ENCODE measurements at places on chromosomes 2 and 18.

DNA sequence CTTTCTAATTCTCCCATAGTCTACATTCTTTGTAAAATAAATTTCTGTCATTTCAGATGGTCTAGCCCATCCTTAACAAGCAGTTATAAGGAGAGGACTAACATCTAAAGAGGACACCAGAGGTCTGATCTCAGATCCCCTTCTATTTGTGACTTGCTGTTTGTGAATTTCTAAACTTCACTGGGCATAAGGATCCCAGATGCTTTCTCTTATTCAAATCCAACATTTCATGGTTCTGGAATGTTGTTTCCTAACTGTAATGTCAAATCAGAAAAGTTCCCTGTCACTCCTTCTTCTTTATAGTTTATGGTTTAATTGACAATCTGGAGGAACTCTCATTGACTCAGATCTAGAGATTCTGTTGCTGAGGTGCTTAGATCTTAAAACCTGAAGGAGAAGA is 430.2 kb downstream of the MEIS1 start:
- DNase-seq, result no peak

DNA sequence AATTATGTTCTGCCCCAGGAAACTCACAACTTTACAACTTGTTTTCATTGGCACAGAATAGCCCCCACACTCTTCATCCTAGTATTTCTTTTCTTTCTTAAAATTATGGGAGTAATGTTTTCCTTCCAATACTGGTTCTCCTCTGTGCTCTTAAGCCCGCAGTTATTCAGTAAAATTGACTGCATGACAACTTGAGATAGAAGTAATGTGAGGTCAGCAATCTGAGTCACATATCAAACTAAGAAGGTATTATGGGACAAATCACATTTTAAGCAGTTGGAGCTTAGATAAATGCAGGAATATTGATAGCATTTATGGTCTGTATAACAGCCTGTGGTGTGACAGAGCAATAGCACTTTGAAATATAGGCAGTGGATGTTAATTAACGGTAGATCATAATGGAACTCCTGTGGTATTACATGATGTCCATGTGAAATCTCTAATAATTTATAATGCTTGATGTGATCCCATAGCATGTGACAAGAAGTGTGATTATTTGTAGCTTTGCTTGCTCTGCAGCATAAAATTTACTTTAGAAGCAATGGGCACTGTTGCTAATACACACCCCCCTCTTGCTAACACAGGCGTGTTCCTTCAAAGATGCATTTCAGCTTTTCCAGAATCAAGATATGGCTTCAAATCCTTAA is 351.4 kb upstream of the CDH20 start:
- no peak for DNase-seq

DNA sequence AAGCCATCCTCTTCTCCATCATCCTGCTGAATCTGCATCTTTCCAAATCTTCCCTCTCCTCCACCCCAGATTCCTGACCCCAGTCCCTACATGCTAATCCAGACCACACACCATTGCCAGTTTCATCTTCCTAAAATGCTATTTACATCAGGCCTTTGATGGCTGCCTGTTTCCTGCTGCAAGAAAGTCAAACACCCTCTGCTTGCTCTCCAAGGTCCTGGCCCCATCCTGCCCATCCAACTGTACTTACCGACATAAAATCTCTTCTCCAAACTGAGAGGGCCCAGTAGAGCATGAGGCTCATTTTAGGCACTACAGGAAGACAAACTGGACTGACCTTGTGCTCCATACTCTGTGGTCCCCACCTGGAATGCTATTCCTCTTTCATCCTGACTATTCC is 19.0 kb downstream of the ALK start:
- no peak for DNase-seq

DNA sequence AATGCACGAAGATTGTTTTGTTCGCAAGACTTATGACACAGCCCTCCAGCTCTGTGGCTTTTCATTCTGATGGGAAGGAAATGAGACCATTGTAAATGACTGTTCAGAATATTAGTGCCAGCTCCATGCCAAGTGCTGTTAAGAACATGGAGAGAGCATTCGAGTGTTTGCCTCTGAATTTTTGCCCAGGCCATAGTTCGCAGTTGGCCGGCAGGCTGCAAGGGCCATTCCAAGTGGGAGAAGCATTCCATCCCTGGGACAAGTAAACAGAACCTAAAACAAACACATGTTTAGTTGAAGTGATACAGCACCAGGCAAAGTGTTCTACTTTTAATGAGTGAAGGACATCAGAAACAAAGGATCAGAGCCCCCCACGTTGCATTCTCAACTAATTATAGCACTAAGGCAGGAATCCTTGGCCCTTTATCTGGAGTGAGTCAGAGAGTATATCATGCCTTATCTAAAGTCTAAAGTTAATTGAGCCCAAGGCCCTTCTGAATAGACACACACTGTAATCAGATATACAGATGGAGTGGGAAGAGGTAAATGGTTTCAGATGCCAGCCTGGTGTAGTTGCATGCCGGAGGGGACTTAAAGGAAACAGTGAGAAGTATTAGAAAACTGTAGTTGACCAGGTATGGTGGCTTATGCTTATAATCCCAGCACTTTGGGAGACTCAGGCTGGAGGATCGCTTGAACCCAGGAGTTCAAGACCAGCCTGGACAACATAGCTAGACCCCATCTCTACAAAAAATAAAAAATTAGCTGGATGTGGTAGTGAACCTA is 53.3 kb downstream of the NEDD4L start:
- DNase-seq, result no peak

DNA sequence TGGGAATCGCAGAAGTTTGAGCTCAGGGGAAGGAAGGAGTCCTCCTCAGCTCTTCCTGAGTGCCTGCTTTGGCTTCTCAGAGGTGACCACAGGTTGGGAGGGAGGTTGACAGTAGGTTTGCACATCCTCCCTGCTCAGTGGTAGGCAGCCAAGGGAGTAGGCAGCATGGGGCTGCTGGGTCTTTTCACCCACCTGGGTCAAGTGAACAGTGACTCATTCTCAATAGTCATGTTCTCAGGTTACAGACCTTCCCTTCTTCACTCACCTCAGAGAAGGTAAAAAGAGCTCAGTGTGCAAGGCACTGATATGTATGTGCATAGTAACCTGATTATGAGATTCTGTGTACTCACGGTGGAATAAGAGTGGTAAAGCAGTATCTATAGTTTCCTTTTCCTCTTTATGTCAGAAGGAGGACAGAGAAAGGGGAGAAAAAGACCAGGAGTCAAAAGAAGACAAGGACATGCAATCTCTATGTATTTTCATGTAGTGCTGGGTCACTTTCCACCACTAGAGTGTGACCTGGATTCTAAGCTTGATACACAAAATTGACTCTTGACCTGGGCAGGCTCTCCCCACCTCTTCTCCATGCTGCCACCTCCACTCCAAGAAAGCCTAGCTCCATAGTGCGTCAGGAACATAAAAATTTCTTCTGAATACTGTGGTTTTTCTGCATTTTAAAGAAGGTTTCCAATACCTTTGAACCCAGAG is 36.5 kb upstream of the ASNSD1 start:
- DNase-seq, result no peak

GRCh38 chr2:169765523-169765922 is 31.9 kb downstream of the KLHL23 start:
- no peak for DNase-seq
